ENCODE measurements at places on chromosomes 5 and 9.

GRCh38 chr5:13814301-13814700 lies 130.2 kb downstream of the DNAH5 start:
- DNase-seq, result no peak

DNA sequence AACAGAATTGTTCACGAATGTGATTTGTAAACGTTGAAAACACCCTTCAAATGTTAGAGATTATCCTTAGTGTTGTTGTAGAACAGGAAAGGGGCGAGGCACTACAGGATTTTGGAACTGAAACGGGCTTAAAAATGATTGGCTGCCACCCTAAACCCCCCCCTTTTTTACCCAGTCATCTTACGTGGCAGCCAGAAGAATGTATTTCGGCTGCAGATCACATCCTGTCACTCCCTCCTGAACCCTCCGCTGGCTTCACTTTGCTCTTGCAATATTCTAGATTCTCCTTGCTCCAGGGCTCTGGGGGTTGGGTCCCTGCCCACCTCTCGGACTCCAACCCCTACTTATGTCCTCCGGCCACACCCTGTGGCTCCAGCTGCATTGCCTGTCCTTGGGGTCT lies 13.9 kb upstream of the UNC5A start:
- DNase-seq, result no peak

DNA sequence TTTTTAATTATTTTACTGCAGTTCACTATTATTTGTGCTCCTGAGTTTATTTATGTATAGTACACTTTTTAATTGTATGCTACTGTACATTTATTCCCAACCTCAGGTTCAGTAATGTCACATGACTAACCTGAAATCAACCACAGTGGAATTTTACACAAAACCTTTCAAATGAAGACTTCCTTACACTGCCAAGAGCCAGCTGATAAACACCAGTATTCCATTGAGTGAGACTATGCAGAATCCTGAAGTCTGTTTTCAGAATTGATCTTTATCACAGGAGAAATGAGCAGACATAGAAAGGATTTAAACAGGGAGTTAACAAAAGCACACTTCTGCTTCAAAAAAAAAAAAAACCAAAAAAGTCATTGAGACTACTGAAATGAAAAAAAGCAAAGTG lies 219.5 kb downstream of the PRR16 start:
- DNase-seq, result no peak

DNA sequence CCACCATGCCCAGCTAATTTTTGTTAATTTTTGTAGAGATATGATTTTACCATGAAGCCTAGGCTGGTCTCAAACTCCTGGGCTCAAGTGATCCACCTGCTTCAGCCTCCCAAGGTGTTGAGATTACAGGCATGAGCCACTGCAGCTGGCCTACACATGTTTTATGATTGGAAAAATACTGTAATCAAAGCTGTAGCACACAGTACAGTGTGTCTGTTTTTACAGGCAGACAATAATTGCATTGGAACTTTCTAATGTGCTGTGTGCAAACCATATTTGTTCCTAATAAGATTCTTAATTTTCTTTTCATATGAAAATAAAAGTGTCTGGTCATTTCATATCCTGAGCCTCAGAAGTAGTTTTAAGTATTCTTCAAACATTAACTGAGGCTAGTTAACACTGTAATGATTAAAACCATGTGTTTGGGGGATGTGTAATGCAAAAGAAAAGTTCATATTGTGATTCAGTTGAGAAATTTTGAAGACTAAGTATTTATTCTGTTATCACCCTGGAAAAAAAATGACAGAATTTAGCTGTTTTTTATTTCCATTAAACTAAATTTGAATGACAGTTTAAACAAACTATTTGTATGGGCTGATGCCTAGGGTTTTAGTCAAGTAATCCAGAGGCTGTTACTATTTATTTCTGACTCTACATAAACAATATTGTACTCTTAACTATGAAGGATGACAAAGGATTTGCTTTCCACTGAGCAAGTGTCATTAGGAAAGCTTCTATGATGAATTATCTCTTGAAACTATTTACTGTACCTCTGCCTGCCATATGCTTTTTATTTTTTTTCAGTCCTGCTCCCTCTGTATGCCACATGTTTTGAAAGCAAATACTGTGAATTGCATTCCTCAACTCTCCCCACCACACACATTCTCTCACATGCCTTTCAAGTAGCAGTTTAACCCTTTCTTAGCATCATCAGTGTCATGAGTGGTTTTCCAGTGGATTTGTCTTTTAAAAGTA lies 111.5 kb downstream of the MTREX start:
- no peak for DNase-seq

DNA sequence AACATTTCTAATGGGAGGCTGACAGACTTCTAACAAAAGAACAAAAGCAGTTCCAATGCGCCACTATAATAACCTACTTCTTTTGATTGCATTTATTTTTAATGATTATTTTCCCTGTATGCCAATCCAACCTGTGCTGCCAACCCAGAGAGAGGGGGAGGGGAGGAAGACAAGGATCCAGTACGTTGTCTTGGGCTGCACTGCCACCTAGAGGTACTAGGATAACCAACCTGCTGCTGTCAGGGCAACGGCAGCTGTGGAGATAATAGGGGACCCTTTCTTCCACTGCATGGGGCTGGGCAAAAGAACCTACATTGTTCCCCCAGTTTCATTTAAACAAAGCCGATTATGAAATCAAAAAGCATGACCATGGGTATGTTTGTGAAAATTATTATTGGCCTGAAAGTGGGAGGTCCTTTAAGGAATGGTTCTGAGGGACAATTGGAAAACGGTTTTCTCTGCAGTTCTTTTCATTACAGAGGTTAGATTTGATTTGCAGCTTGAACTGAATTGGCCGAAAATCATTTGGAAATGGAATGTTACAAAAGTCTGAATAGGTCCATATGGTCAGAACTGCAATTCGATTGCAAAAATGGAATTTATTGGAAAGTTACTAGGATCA lies 101.3 kb downstream of the RASEF start:
- DNase-seq, result peak; percentile 4

GRCh38 chr5:13998254-13998653 lies 53.8 kb upstream of the DNAH5 start:
- no peak for DNase-seq

GRCh38 chr5:170097934-170098333 lies 7.8 kb upstream of the FOXI1 start:
- DNase-seq, result no peak

- no peak for DNase-seq
Observed at GRCh38 chr9:129401623-129402370, 219.1 kb downstream of the C9orf50 start.

- no peak for DNase-seq
Observed at GRCh38 chr5:30849931-30850710, 343.4 kb upstream of the CDH6 start.

- DNase-seq, result no peak
Observed at GRCh38 chr5:10528056-10528816, 35.6 kb upstream of the ANKRD33B start.

- DNase-seq, result no peak
Observed at GRCh38 chr5:81182396-81183390, 50.4 kb upstream of the CKMT2 start.

- DNase-seq, result no peak
Observed at GRCh38 chr5:157366741-157367674, 93.0 kb upstream of the NIPAL4 start.

DNA sequence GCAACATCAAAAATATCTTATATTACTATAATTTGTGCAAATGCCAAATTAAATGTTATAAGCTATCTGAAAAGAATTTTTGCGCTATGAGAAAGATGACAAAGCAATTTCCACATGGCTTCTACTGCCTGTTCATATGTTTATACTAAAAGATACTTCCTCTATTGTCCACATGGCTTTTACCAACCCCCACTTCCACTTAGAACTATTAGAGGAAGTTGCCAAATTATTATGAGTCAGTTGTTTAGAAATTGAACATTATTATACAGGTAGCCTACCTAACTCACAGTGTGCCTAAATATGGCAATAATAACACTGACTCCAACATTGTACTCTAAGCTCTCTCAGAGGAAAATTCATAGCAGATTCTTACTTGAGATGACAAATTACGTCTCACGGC lies 37.6 kb upstream of the SLC27A6 start:
- no peak for DNase-seq

GRCh38 chr5:79771387-79771786 lies 81.8 kb downstream of the CMYA5 start:
- DNase-seq, result no peak

DNA sequence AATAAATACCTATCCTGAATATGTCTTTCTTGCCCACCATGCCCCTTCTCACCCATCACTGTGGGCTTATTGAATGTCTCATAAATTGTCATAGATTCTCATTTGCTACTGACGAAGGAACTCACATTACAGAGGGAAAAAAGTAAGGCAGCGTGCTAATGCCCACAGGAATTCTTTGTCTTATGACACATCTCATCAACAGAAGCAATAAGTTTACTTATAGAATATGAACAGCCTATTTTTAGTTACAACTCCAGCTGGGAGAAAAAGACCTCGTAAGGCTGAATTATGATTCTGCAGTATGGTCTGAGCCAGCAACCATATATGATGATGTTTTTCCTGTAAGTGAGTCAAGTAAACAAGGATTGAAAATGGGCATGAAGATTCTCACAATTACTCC lies 22.4 kb upstream of the ATG10 start:
- no peak for DNase-seq

DNA sequence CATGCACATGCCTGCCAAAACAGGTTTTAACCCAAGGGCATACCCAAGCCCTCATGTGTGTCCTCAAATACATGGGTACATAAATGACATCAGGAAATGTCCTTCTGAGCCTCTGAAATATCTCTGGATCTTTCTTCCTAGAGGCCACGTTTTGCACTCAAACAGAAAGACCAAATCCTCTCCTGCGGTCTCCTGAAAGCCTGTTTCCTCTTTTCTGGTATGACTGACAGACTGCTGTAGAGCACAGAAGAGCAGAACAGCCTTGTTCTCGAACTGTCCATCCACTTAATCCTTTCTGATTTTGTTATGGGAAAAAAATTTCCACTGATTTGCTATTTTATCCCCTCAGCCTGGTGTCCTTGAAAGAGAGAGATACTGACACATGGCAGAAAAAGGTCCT lies 107.2 kb downstream of the ASTN2 start:
- no peak for DNase-seq

DNA sequence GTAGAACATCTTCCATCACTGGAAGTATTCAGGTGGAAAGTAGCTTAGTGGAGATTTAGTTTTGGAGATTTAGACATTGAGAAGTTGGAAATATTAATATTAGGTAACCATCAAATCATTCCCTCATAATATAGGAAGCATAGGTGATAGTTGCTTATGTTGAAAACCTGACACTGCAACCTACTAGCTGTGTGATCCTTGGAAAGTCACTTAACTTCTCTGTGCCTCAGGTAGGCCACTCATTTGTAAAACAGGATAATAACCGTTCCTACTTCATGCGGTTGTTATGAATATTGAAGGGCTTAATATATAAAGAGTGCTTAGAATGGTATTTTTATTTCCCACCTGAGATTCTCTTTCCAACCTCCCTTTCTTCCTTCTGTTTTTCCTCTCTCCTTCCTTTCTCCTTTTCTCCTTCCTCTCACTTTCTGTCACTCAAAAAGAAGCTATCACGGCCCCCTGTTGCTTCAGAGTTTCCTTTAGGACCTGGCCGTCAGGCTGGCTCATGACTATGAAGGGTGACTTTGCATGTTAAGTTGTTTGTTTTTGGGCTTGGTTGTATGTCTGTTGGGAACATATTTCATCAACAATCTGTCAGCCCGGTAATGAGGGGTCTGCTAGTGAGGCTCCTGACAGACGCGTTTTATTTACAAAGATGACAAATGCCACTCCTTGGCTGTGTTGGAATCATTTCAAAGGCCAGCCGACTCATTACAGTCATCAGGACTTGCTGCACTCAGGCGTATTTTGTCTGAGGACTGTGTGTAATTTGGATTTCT lies 31.0 kb downstream of the DOCK2 start:
- no peak for DNase-seq

DNA sequence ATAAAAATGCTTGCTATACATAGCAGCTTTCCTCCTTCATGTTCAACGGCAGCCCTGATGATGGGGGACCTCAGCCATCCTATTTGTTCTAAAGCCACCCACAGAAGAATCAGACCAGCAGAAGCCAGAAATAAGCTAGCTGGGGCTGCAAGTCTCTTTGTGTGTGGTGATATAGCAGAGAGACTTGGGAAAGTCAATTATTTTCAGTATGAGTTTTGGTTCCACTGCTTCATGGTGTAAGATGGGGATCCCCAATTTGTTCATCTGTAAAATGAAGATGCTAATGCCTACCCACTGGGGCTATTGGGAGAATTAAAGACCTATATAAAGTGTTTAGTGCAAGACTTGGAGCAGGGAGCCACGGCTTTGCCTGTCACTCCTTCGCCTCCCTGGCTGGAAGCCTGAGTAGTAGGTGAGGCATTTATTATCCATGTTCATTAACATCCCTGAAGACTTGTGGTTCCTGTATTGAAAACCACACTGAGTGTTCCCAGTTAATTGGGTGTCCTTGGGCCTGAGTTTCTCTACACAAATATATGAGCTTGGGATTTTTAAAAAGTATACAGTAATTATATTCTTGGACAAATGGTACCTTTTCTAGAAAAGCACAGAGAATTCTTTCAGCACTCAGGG lies 210.1 kb upstream of the SLC24A2 start:
- no peak for DNase-seq

DNA sequence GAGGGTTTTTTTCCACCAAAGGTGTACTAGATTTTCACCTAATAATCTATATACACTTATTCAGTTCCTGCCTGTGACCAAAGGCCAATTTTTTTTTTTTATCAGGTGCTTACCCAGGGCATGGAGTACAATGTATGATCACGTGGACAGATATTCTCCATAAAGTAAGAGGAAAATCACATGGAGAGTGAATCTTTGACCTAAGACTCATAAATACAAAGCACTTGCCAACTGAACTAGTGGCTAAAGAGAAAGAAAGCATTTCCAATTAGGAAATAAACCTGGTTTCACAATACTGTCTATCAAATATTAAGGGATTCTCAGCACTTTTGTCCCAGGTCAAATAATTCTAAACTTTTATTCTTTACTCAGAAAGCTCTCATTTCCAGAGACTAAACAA lies 33.0 kb upstream of the CEP120 start:
- DNase-seq, result no peak

DNA sequence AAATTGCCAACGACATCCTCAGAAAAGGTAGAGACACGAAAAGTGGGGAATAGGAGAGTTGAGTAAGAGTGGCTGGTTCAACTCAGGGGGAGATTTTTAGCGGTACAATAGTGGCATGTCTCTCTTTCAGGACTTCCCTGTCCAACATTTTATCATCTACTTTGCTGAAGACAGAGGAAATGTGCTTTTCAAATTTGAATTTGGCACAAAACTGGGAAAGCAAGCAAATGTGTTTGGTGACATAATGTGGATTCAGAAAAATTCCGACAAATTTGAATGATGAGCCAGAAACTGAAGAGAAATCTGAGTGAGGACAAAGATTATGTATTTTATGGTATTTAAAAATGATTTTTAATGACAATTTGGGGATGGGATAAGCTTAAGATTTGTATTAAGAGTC lies 33.6 kb upstream of the ZNF608 start:
- DNase-seq, result no peak

DNA sequence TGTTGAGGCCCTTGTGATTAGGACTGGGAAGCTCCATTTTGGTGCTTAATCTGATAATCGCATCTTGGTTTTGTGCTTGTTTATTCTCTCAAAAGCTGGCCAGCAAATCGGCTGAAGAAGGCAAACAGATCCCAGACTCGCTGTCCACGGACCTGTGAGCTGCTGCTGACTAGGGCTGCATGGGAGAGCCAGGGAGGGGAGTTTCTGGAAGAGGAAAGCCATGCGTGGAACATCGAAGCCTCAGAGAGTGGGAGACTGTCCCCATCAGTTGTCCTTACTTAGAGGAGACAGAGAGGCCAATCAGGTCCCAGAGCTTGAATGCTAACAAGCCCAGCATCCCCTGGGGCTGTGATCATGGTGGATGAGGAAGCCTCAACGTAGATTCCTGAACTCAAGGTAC lies 23.0 kb upstream of the FOXI1 start:
- DNase-seq, result no peak

GRCh38 chr9:121654499-121655140 lies 3.2 kb downstream of the DAB2IP start:
- no peak for DNase-seq
